Endodermal cell (in vitro differentiated cells): ENCODE measurements at places on chromosomes 2 and 18. TPM values are rescaled to one million over a fixed set of nuclear protein-coding genes. Genes with fewer than 3 reads are reported as not detected.

The FLACC1 gene
- total RNA-seq, result 0.79 and 1.1 TPM in 2 replicates

The TYW5 gene
- total RNA-seq, result 14.5 and 16.3 TPM in 2 replicates

The MGAT4A gene
- total RNA-seq, result 9.1 to 12.2 TPM (median 11.1 TPM) in 3 replicates

DNA sequence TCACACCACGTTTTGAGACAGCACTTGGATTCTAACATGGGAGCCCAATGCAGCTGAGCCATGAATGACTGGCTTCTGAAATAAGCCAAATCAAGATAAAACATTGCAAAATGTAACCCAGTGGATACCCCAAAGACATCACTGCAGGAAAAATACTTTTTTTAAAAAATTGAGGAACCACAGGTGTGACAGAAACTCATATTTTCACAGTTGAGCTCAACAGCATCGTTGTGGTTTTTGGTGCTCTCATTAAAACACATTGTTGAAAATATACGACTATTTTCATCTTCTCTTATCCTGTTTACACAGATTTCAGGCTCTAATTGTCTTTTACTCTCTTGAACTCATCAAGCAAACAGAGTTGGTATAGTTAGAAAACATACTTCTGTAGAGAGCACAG, 429.3 kb upstream of the VRK2 start:
- DNase-seq, result no peak
- H3K4me3 ChIP-seq, result no peak overlapping the region

GRCh38 chr2:166239548-166239947, 111.7 kb upstream of the SCN1A start:
- no peaks in the 10 kb centered on the region for H3K4me1 ChIP-seq
- H3K27ac ChIP-seq, result no peak overlapping the region
- no peak overlapping the region for H3K4me3 ChIP-seq

- DNase-seq, result no peak
- no peaks in the 10 kb centered on the region for H3K4me1 ChIP-seq
- peak overlapping the region; percentile 40 for H3K27ac ChIP-seq
- H3K4me3 ChIP-seq, result no peak overlapping the region
Measured at GRCh38 chr18:79590191-79591031, 89.2 kb upstream of the CTDP1 start.

- no peaks in the 10 kb centered on the region for H3K4me1 ChIP-seq
- H3K4me3 ChIP-seq, result no peak overlapping the region
- H3K36me3 ChIP-seq, result no peaks in the 10 kb centered on the region
- DNase-seq, result no peak
- no peak overlapping the region for H3K27ac ChIP-seq
- H3K27me3 ChIP-seq, result no peaks in the 10 kb centered on the region
Measured at GRCh38 chr2:157056200-157056676, 201.3 kb upstream of the GALNT5 start.

GRCh38 chr2:58239243-58239925, 1.7 kb downstream of the FANCL start:
- H3K27ac ChIP-seq, result no peak overlapping the region
- DNase-seq, result no peak
- H3K4me3 ChIP-seq, result peak overlapping the region; percentile 98
- H3K36me3 ChIP-seq, result peaks cover 6% of the 10 kb centered on the region
- no peaks in the 10 kb centered on the region for H3K27me3 ChIP-seq

DNA sequence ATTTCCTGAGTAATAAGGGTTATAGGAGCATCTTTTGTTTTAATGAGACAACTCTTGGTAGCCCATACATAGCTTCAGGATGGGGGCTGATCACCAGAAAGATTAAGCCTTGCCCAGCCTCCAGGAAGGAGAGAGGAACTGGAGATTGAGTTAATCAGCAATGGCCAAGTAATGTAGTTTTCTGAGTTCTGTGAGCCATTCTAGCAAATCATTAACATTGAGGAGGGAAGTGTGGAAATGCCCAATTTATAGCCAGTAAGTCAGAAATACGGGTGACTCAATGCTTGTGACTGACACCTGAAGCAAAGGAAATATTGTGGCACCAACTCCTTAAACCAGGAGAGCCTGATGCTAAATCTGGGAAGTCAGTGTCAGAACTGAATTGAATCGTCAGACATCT, 205.1 kb upstream of the SRD5A2 start:
- no peak for DNase-seq
- H3K4me3 ChIP-seq, result no peak overlapping the region
- H3K36me3 ChIP-seq, result no peaks in the 10 kb centered on the region
- no peaks in the 10 kb centered on the region for H3K4me1 ChIP-seq
- no peaks in the 10 kb centered on the region for H3K27me3 ChIP-seq
